ENCODE measurements at places on chromosomes 7 and 10.

DNA sequence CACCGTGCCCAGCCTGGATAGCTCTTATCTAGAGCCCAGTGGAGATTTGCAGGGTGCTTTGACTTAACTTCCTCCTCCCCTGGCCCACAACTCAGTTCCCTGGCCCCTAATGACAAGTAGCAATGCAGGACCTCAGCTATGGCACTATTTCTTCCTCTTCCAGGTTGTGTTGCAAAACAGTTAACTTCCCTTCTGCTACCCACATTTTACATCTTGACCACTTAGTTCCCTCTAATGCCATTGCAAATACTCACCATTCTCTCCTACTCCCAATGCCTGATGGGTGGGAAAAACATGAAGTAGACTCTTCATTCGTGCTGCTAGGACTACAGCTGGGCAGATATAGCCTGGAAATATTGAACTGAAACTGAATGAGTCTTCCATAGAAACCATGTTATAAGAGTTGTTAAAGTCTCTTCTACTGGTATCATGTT is 39.1 kb upstream of the FGL2 start:
- DNase-seq = no peak

DNA sequence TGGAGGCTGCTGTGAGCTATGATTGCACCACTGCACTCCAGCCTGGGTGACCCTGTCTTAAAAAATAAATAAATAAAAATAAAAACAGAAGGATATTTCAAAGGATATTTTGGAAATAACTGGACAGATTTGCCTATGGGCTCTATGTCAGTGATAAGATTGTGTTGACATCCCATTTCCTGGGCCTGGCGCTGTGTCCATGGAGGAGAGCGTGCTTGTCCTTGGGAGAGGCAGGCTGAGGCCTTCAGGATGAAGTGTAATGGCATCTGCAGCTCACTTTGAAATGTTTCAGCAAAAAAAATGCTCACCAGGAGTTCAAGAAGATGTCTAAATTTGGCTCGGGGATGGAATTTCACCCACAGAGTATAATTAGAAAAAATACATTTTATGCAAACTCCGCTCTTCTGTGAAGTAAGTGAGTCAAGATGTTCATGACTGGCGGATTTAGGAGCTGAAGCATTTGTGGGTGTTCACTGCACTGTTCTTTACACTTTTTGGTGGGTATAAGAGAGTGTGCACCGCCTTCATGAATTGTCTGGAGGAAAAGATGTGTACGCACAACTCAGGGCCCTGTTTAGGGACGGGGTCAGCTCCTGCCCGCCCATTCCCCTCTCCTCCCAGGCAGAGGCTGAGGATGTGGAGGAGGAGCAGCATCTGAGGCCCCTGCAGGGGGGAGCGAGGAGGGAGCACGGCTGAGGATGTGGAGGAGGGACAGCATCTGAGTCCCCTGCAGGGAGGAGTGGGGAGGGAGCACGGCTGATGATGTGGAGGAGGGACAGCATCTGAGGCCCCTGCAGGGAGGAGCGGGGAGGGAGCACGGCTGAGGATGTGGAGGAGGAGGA is 18.5 kb upstream of the FOXL3 start:
- no peak for DNase-seq

GRCh38 chr10:104349623-104350126 is 4.0 kb upstream of the CFAP58 start:
- DNase-seq = no peak

GRCh38 chr10:21689881-21690280 is 155.8 kb downstream of the MLLT10 start:
- DNase-seq = no peak

DNA sequence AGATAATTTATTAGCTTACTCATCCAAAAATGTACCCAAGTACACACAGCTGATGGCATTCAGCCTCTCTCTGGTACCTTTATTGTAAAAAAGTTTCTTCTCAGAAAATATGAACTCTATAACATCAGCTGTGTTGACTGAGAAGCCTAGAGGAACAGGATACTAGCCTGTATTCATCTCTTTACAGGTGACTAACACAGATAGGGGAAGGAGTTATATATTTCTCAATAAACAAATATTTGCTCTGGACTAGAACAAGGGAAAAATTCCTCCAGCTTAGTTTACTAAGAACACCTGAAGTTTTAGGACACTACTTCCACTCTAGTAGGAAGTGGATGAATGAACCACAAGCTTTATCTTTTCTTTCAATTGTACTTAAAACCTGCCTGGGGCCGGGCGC is 67.8 kb downstream of the ZNF248 start:
- DNase-seq = no peak
